ENCODE measurements at places on chromosomes 6 and 20. TPM values are rescaled to one million over a fixed set of nuclear protein-coding genes. Genes with fewer than 3 reads are reported as not detected.

- no peak overlapping the region for H3K27ac ChIP-seq
- DNase-seq: no peak
- H3K4me3 ChIP-seq: no peak overlapping the region
- H3K27me3 ChIP-seq: no peaks in the 10 kb centered on the region
- no peaks in the 10 kb centered on the region for H3K4me1 ChIP-seq
- peaks cover 26% of the 10 kb centered on the region for H3K36me3 ChIP-seq
Measured at GRCh38 chr20:43584448-43585136, 6.1 kb upstream of the IFT52 start.

DNA sequence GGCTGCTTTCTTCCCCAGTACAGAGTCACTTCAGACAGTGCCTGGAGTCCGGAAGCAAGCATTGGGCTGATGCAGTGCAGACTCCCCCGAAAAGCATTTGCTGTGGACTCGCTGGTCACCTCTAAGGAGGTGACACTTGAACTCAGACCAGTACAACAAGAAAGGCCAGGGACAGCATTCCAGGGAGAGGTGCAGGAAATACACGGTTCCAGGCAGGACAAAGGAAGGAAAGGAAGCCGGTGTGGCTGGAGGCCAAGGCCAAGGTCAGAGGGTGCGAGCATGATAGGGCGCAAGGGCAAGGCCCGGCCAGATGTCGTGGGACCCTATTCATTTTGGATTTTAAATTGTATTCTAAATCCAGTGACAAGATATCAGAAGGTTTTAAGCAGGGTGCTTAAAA is 160.9 kb downstream of the ZMYND8 start:
- H3K27me3 ChIP-seq: no peaks in the 10 kb centered on the region
- H3K27ac ChIP-seq: no peak overlapping the region
- DNase-seq: no peak
- no peak overlapping the region for H3K4me3 ChIP-seq

LGSN gene
- total RNA-seq: not detected

TMEM74B gene
- total RNA-seq: 2.8 TPM

PIM1 gene
- total RNA-seq: 45.2 TPM
